Mesothelial cell of epicardium (in vitro differentiated cells): ENCODE measurements at places on chromosomes 3 and 15.

- DNase-seq: no peak
These were observed 625 bp downstream of the LRRC15 start for GRCh38 chr3:194368918-194369317.

DNA sequence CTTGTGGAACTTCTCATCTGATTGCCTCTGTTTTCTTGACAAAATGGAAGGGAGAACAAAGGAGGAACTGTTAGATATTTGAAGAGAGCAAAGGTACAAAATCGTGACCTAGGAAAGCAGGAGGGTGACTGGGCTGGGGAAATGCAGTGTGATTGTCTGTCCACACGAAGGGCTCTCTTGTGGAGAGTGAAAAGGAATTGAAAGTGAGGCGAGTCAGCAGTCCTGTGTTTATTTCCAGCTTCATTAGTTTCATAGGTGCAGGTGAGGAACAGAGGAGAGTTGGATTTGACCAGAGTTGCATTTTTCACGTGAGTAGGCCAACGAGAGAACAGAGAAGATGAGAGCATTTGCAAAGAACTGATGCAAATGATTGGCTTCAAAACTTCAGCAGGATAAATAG is 336.4 kb upstream of the SATB1 start:
- no peak for DNase-seq

GRCh38 chr3:53495146-53495519 is 722 bp downstream of the CACNA1D start:
- no peak for DNase-seq

DNA sequence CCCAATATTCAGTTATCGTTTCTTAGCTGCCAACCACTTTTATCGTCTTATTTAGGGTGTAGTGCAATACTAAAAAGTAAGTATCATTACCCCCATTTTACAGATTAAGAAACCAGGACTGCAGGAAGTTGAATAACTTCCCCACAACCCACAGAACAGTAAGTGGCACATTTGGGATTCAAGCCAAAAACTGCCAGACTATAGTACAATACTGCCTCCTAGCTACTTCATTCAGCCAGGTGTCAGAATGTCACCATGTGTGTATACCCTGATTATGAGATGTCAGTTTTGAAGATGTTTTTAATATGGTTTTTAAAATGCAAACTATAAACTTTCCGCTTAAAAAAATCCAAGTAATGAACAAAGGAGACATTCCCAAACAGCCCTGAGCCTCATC is 74.2 kb upstream of the PROK2 start:
- DNase-seq: no peak

- DNase-seq: no peak
These were observed 253.9 kb downstream of the CACNA2D3 start for GRCh38 chr3:54376142-54376807.

GRCh38 chr15:101180620-101181307 is 71.1 kb downstream of the CHSY1 start:
- DNase-seq: no peak

DNA sequence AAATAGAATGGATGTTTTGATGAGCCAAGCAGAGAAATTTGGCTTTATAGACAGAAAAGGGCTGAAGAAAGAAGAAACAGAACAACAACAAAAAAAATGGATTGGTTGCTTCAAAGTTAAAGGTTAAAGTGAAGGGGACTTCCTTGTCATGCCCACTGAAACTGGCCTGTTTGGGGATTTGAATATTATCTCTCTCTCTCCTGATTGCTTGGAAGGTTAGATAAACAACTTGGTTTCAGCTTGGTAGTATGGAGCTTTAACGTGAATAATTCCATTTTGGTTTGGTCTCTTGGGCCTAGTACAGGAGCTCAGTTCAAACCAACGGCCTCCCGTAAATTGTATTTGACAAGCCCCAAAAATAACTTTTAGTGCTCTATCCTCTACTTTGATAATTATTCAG is 70.8 kb upstream of the MBNL1 start:
- DNase-seq: no peak

DNA sequence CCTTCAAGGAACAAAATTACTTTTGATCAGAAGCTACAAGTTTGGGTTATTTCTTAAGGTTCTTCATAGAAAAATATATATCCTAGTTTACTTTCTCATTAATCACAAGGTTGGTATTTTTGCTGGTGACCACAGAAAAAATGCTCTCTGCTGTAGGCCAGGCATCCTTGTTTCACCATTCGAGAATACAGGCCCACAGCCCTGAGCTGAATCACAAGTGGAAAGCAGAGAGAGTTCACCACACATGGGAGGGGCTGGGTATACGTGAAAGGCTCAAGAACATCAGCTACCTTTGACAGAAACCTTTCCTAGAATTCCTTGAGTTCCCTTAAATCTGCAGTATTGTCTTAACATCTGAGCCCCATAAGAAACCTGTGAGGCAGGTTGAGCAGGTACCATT is 23.2 kb downstream of the CPEB1 start:
- DNase-seq: no peak

GRCh38 chr3:32841341-32841740 is 23.5 kb downstream of the TRIM71 start:
- DNase-seq: no peak

GRCh38 chr3:177337541-177338331 is 140.5 kb upstream of the TBL1XR1 start:
- no peak for DNase-seq

GRCh38 chr3:113546414-113546893 is 14.1 kb downstream of the SIDT1 start:
- DNase-seq: no peak

DNA sequence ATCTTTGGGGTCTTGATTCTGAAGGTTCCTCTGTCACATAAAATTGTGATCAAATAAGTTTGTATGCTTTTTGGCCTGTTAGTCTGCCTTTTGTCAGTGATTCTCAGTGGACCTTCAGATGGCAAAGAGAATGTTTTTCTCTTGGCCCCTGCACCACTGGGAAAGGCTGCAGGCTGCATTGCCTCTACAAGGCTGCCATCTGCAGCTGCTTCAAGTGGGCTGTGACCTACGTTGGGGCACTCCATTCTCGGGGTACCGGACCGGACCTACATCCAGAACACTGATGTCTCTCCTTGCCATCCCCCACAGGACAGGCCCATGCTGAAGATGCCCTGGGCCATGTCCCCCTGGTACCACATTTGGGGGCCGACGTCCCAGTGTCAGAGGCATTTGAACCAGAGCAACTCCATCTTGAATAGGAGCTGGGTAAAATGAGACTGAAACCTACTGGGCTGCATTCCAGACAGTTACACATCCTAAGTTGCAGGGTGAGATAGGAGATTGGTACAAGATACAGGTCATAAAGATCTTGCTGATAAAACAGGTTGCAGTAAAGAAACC is 37.5 kb upstream of the MFGE8 start:
- DNase-seq: no peak

- DNase-seq: no peak
These were observed 22.9 kb upstream of the HHATL start for GRCh38 chr3:42725454-42725853.

DNA sequence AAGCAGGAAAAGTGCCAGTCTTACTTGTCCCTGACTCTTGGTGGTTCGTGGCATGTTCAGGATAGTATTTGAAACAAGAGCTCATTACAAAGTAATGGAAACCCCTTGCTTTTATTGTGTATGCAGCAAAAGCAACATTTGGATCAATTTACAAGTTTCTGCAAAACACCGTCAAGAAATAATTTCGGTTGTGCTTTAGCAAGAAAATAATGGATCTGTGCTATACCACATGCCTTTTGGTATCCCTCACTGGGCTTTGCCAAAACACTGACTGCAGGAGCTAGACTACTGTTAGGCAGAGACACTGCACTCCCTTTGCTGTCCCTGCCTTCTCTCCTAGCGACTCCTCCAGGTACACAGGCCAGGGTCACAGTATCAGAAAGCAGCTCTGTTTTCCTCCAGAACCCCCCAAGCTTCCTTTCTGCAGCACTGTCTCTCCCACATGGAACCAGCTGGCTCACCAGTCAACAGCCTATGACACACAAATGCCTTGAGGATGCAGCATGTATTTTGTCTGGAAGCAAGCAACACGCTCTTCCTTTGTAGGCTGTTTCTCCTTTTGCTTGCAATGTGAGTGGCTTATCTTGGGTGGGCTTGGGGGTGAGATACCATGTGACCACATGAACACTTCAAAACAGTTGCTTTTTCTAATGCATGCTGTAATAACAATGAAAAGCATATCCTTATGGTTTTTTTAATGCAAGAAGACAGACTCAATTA is 111.4 kb downstream of the PGPEP1L start:
- no peak for DNase-seq

DNA sequence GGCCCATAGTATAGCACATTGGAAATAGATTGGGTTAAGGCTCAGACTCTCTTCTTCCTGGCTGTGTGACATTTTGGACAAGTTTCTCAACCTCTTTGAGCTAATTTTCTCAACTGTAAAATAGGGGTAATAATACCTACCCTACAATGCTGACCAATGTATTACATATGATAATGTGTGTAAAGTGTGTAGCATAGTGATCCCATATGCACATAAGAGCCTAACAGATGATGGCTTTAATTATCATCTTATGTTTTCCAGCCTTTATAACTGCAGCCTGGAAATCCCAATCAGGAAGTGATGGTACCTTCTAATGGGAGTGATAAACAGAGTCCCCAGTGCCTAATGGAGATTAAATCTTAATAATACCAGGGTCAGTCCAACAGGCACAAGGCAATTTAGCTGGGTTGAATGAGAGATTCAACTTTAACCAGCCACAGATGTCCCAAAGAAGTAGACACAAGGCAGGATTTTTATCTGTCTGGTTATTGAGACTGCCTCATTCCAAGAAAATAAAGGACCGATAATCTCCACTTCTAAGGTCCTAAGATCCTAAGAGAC is 12.0 kb downstream of the ADAMTS9 start:
- no peak for DNase-seq

GRCh38 chr3:156483426-156483825 is 71.5 kb downstream of the SSR3 start:
- no peak for DNase-seq

GRCh38 chr3:69364354-69364753 is 21.5 kb downstream of the FRMD4B start:
- DNase-seq: no peak

- peak; percentile 71 for DNase-seq
These were observed 4.0 kb upstream of the NR2F2 start for GRCh38 chr15:96326328-96327154.

DNA sequence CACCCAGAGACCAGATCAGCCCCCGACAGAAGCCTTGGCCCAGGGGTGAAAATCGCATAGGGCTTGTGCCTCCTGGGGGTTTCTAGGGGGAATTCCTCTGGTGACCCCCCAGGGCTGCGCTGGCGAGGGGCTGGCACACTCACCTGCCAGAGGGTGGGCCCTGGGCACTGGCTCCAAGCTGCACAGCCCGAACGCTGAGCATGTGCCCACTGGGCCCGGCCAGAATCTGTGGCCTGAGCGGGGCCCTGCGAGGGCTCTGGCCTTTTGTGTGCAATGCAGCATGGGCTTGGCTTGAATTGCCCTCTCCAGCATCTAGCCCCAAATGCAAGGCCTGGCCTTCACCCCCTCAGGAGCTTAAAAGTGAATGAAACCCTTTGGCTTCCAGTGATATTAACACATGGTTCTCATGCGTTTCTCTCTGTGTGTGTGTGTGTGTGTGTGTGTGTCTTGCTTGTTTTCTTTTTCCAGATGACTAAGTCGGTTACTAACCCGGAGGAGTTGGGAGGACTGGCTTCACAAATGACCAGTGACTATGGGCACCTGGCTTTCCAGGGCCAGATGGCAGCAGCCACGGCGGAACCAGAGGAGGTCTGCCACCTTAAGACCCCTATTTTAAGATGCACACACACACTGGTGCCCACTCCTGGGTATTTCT is 259.1 kb upstream of the TPM1 start:
- DNase-seq: no peak
